ENCODE measurements at places on chromosomes 13 and 19. TPM values are rescaled to one million over a fixed set of nuclear protein-coding genes. Genes with fewer than 3 reads are reported as not detected.

The MBD3L3 gene
- total RNA-seq = not detected

The CPAMD8 gene
- 16.0 TPM for total RNA-seq

The PEX11G gene
- 2.7 TPM for total RNA-seq

DNA sequence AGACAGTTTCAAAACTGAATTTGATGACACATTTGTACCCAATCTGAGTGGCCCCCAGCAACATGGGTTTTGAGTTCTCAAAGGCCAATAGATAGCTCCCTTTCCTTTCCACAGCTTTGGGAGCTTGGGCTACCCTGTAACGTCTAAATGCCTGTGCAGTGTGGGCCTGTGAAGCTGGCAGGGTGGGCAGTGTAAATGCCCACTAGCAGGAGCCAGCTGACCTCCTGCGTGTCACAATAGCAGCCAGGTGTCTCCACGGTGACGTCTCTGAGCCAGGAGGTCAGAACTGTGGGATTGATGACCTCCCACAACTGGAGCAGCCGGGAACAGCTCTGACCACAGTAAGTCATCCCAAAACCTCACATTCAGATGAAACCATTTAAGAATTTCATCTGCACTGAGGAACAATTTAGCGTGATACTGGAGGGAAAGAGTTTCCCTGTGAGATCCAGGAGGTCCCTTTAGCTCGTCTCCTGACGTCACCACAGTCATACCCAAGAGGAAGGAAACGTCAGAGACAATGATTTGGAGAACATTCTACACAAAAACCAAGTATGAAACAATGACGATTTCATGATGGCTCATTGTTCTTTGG is at the start of gene IPO5:
TSS of gene IPO5 (plus strand) at position 300 of the 595 bp plus-strand sequence. CDS start 23,022 bp downstream, outside the sequence.
- no peak for DNase-seq
- H3K4me1 ChIP-seq = no peaks in the 10 kb centered on the region
- no peak within 1 kb of the TSS for H3K4me3 ChIP-seq
- H3K27ac ChIP-seq = no peak within 1 kb of the TSS
- no peaks in the 10 kb centered on the region for H3K27me3 ChIP-seq

All from vagina (tissue), 2 donors.